Muscle of leg (tissue), 16 donors: ENCODE measurements at places on chromosomes 16 and 17. TPM values are rescaled to one million over a fixed set of nuclear protein-coding genes. Genes with fewer than 3 reads are reported as not detected.

DNA sequence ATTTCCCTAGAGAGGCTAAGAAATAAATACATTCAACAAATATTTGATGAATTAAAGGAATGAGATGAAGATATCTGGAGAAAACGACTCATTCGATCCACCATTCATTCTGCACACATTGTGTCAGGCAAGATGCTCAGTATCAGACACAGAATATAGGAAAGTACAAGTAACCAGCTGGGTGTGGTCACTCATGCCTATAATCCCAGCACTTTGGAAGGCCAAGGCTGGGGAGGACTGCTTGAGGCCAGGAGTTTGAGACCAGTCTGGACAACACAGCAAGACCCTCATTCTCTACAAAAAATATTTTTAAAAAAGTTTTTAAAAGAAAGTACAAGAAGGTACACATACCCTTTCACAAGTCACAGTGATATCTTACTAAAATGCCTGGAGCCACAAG, 42.3 kb downstream of the CRLF3 start:
- DNase-seq = no peak

DNA sequence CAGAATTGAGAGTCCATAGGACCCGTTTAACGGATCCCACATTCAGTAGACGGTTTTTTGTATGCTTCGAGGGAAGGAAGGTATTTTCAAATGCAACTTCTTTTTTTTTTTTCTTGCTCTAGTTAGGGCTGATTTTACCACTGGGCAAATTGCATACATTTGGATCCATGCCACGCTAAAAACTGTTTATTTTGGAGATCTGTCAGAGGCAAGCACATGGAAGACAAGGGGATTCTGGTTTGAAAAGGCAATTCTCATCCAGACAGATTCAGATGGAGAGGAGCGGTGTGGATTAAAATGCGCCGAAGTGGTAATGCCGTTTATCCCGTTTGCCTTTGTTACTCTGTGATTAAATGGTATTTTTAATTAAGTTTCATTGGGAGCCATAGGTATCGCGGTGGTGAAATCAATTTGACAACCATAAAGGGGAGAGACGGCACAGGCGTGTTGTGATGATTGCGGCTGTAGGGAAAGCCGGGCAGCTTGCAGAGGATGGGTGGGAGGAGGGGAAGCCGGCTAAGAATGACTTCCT, 170.4 kb downstream of the IRX3 start:
- DNase-seq = no peak

The HOXB3 gene
- 4.7 TPM for total RNA-seq

GRCh38 chr17:48258331-48258730, 150.8 kb downstream of the SNX11 start:
- DNase-seq = no peak

The MYH13 gene
- total RNA-seq = 0.31 TPM

GRCh38 chr16:61579195-61579594, 457.0 kb downstream of the CDH8 start:
- no peak for DNase-seq

The FAM171A2 gene
- total RNA-seq = 52.9 TPM

- DNase-seq = peak; percentile 84
Observed at GRCh38 chr16:69804297-69804696, 42.2 kb downstream of the WWP2 start.

DNA sequence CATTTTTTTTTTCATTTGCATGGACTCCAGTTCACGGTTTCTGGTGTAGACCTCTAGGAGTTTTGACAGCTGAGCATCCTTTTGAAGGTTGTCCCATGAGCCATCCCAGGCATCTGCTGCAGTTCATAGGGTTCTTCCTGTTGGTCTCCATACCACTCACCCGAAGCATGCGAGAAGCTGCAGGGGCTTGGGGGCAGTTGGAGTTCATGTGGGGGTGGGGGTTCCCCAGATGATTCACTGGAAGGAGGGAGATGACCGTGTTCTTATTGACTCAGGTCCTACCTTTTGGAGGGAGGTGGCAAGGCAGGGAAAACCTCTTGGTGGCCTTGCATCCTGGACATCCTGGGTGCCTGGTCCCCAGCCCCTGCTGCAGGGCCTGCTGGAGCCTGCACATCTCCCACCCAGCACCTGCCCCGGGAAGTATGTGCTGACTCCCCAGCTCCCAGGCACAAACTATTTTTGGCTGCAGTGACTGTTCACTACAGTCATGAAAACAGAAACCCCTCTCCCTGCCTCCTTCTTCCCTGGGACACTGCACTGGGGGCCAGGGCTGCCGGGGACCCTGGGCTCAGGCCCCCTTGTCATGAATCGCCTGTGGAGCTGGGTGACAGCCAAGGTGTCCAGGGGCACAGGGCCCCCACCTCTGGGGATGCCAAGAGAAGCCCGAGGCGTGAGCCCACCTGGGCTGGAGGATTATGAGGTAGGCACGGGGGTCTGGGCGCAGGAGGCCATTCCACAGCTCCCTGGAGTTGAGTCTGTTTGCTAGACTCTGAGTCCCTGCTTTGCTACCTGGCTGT, 64.9 kb upstream of the LGALS9 start:
- no peak for DNase-seq

DNA sequence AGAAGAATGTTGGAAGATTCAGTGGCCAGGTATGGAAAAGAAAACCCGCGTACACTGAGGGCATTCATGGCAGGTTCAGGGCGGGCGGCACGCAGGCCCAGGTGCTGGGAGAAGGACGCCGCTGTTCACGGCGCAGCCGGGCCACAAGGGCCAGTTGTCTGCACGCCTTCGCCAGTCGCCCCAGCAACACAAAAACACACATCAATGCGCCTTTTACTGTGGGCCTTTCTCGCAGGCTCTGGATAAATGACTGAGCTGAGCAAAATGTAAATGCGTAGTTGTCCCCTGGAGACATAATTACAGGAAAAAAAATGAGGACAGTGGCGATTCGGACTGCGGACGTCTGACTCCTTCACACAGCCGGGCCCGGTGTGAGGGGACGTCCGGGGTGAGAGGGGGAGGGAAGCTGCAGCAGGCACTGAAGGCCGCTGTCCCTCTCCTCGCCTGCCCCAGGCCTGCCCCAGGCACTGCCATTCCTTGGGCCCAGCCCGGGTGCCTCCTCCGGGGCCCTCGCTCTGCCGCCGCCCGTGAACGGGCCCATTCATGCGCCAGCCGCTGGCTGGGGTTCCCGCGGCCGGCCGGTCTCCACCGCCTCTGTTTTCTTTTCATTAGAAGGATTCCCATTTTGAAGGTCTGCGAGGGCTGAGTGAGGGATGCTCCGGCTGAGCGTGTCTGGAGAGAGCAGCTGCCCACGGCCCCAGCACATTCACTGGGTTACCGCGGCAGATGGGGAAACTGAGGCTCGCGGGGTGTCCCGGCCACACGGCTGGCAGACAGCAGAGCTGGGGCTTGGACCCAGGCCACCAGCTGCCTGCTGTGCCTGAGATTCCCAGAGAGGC, 6.5 kb upstream of the ZNF469 start:
- DNase-seq = peak; percentile 87
